ENCODE measurements at places on chromosomes 2 and 18.
A peak's percentile ranks its signal among the peaks of the same experiment; 100 is the strongest.

DNA sequence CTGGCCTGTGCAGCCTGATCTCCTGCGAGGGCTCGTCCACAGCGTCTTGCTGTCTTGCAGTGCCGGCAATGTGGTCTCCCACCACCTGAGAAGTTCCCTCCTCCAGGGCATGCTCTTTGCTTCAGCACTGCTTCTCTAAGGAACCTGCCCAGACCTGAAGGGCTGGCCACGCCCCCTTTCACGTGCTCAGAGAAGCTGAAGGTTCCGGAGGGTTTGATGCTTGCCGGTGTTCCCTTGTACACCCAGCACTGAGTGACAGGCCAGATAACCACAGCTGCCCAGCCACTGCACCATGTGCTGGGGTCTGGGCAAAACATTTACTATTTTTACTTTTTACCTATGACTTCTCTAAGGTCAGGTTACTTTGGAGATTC lies 1.7 kb upstream of the POLR2D start:
- peak; percentile 77 for DNase-seq

GRCh38 chr2:235678712-235679111 lies 184.9 kb downstream of the AGAP1 start:
- DNase-seq = no peak

DNA sequence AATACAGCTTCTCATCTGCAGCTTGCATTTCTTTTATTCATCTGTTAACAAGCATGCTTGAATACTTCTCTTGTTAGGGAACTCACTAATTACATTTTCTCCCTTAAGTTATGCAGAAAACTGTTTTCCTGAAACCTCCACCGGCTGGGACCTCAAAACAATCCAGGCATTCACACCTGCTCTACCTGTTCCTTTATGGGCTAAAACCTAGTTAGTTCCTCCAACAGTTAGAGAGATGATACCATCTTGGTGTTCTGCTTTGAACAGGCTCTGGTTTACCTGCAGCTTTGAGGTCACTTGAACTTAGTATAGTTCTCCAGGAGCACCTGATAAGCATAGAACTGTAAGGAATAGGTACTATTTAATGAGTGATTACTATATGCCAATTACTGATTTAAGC lies 6.1 kb downstream of the PLEK start:
- no peak for DNase-seq

- DNase-seq = no peak
Measured at GRCh38 chr18:79577451-79578395, 101.9 kb upstream of the CTDP1 start.

DNA sequence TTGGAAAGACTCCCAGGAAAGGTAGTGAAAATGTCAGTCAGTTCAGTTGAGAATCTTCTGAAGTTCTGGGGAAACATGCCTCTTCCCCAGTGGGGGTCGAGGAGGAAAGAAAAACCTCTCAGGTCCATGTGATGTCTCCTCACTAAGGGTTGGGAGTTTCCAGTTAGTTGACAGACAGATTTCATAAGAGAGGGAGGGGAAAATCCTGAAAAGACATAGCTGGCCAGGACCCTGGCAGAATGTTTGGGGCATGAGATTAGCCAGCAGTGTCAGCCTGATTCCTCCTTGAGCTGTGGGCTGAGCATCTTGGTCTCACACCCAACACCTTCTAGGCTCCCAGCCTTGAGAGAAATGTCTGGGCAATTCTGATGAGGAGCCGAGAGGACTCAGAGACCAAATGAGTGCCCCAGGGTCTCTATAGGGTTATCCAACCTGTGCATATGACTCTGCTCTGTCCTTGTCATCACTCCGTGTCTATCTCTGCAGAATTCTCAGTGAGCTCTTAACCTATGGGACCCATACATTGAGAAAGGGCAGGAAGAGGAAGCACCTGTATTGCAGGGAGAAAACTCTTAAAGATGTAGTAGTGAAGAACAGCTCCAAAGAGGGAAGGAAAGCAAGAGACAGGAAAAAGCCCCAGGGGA lies 13.9 kb downstream of the BMP10 start:
- no peak for DNase-seq

DNA sequence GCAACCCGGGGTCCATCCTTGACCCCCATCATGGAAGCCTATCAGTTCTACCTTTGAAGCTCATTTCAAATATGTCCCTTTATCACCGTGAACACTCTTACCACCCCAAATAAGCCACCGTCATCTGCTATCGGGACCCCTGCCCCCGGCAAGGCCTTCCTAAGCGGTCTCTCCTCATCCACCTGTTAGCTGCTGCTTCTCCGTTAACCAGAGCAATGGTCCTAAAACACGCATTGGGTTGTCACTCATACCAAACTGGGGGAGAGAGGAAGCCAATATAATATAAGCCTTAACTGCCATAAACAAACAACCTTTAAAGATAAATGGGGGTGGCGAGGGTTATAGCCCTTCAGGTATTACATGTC lies 680 bp downstream of the ASNSD1 start:
- DNase-seq = no peak

DNA sequence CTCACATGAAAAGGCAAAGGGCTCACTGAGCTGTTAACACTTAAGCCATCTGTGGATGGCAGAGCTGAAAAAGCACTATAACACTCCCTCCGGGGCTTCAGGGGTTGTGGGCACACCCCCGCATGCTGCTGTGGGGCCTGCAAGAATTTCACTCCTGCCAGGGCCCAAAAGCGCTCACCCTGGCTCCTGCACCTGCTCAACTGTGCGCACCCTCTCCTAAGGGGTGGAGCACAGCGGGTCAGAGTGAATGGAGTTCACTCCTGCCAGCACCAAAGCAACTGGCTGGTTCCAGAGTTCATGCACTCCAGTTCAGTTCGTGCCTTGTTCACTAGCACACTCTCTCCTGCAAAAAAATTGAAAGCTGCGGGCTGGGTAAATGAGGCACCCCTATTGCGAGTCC lies 814.2 kb upstream of the SLC39A10 start:
- DNase-seq = no peak

GRCh38 chr2:233226511-233227031 lies 24.9 kb upstream of the ATG16L1 start:
- DNase-seq = no peak

DNA sequence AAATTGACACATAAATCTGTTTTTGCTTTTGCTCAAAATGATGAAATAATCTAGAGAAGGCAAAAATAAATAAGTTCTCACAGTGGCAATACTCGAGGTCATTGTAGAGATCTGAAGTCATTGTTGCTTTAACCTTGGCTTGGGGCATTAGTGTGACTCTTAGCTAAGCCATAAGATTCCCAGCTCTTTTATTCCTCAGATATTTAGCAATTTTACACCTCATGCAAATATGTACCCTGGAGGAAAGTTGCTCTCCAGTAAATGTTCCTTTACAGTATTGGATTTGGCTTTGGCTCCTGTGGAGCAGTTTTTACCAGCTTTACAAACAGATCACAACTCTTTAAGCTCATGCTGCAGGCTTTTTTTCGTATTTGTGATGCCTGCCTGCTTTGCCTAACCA lies 134.2 kb upstream of the NABP1 start:
- no peak for DNase-seq

DNA sequence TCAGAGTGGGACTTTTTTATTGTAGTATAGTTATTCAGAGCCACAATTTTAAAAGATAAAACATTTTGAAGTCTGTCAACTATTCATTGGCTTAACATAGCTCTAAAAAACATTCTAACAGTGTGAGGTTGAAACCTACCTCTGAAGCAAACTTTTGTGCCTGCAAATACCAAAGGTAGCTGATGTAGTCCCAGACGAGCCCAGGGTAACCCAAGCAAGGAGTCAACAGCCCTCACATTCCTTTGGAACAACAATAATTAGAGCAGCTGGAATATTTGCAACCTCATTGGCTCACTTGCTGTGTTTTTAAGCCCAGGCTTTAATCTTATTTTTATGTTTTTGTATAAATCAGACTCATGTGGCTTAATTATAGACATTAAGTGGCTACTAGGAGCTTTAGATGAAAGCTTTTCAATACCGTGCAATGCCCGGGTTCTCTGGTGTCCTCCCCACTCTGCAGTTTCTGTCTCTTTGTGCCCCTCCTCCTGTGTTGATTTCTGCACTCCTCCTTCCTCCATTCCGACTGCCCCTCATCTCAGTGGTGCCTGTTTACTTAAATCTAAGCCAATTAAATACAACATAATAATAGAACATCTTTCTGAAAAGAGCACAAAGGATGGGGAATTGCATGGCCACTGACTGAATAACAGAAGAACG lies 157.9 kb upstream of the UNC80 start:
- DNase-seq = no peak

DNA sequence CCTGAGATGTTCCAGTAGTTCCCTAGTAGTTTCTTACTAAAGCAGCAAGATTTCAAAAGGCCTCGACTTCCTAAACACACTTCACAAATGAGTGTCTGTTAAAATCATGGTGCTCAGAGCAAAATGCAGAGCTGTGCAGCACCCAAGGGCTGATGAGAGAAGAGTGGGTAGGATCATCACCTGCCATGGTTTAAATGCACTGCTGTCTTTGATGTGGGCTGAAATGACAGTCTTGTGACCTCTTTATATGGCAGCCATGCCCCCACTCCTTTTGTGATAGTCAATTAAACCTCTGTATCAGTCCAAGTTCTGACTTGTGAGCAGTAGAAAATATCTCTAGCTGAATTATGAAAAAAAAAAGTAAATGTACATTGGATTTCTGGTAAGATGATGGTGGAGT lies 107.1 kb downstream of the TFCP2L1 start:
- no peak for DNase-seq

GRCh38 chr18:79251021-79251420 lies 144.7 kb upstream of the NFATC1 start:
- no peak for DNase-seq

DNA sequence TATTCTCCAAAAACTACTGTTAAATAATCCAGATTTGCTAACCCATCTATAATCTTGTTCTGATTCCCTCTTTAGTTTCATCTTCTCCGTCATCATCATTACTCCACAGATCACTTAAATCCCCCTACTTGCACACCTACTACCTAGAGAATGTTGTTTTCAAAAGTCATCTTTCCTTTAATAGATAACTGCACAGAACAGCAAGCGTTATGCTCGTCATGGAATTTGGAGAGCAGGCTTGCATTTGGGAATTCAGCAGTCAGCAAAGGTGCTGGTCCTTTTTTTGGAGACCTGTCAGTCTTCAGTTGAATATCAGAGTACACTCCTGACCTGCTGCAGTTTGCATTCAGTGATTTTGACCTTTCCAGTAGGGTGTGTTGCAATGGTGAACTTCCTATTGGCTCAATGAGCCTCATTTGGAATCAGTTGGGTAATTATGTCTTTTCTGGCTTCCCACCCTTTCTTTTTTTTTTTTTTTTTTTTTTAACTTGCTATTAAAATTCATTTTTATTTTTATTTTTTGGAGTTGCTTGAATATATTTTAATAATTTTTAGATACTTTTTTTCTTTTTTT lies 110.6 kb downstream of the HNRNPLL start:
- no peak for DNase-seq

GRCh38 chr18:79527656-79528315 lies 132.1 kb downstream of the NFATC1 start:
- no peak for DNase-seq

- no peak for DNase-seq
Measured at GRCh38 chr2:157837851-157838441, 38.2 kb downstream of the ACVR1 start.

DNA sequence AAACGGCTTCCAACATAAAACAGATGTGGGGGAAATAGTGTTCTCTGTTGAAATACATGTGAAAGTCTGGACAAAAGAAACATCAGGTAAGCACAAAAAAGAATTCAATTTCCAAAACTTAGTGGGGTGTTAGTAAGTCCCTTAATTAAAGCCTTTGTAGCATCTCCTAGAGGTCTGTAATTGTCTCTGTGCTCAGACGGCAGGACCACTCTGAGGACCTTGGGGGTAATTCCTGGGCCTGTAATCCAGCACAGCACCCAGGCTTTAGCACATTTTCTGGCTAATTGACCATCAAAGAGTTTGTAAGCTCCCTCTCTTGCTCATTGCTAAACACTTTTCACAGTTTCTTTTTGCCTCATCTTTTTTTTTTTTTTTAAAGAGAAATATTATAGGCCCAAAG lies 80.3 kb downstream of the FARSB start:
- no peak for DNase-seq

- DNase-seq = no peak
Measured at GRCh38 chr2:20224164-20224715, 690 bp downstream of the SDC1 start.

GRCh38 chr2:43075811-43076585 lies 150.4 kb downstream of the ZFP36L2 start:
- DNase-seq = no peak

DNA sequence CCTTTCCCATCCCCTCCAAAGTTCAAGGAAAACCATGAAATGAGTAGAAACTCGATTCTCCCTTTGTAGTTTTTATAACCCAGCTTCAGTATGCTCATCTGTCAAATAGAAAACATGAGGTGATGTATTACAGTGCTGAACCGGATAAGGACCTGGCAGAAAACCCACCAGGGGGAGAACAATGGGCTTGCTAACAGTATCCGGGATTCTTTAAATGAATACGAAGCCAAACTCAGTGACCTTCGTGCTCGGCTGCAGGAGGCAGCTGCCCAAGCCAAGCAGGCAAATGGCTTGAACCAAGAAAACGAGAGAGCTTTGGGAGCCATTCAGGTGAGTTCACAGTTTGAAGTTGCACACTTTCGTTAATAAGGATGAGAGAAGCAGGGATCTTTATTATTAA lies 113.6 kb upstream of the TTC39C start:
- DNase-seq = no peak

- no peak for DNase-seq
Measured at GRCh38 chr18:49214058-49214457, 246.4 kb downstream of the DYM start.

DNA sequence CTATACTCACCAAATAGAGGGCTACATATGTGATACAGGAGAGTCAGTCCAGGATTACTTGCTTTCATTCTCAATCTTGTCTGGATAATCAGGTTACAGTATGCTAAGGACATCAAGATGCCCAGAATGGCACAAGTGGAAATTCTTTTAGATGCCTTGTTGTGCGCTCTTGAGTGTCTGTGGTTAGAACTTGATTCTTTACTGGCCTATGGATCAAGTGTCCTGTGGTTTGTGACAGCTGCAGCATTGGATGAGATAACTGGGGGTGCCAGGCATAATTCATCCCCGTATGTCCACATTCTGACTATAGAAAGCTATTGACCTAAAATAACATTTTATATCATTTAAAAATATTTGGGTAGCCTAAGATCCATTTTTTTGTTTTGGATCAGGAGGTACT lies 40.1 kb downstream of the CDC42EP3 start:
- no peak for DNase-seq

GRCh38 chr2:64204703-64205102 lies 60.5 kb upstream of the PELI1 start:
- DNase-seq = peak; percentile 30

DNA sequence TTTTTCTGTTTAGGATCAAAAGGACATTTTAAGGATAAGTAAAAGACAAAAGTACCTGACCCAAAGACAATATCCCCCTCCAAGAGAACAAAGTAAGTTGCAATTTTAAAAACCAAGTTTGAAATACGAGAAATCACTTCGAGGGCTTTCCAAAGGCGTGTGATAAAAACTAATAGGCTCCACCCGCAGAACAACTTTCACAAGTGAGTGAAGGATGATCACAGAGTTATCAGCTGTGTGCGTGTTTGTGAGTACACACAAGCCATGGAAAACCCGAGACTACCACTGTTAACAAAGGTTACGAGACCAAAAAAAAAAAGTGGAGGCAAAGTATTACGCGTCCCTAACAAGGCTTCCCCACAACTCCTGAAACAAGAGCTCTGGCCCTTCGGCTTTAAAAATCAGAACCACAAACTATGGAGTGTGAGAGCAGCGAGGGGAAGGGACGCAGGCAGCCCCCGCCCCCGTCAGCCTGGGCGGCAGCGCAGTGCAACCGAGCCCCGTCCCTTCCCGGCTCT lies 719 bp downstream of the SMAD2 start:
- DNase-seq = peak; percentile 39
